Stimulated activated CD4-positive, alpha-beta T cell treated with anti-CD3 and anti-CD28 coated beads, Interleukin-15, amount 100 ng/mL, for 1 hour (primary cell): ENCODE measurements at places on chromosomes 3 and 15.

DNA sequence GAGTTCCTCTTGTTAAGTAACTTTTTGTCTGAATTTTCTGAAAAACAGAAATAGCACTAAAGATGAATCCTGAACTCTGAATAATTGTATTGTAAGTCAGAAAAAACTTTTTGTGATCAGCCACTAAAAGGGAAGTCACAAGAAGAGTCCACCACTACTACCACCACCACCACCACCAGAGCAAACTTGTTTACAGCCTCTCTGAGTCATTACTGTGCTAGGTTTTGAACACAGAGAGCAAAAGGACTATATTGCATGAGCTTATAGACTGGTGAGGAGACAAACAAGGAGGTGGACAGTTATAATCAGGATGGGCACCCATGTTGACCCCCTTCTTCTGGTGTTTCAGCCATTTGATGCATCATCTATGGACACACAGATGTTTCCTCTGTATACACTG lies 141.7 kb downstream of the IL5RA start:
- no peak for DNase-seq

DNA sequence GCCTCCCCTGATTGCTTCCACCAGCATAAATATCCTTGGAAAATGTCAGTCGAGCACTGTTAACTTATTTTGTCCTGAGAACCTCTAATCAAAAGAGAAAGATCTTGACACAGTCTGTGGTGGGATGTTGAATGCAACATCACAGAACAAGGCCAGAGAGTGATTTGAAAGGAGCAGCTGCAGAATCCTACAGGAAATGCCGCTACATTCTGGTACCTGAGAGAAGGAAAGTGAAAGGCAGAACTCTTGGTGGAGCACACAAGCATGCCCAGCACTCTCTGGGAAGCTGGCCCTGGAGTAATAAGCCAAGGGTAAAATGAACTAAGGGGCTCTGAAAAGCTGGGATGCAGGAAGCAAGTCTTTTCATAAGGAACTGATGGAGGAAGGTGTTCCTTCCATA lies 75.8 kb downstream of the CBLB start:
- DNase-seq = no peak

DNA sequence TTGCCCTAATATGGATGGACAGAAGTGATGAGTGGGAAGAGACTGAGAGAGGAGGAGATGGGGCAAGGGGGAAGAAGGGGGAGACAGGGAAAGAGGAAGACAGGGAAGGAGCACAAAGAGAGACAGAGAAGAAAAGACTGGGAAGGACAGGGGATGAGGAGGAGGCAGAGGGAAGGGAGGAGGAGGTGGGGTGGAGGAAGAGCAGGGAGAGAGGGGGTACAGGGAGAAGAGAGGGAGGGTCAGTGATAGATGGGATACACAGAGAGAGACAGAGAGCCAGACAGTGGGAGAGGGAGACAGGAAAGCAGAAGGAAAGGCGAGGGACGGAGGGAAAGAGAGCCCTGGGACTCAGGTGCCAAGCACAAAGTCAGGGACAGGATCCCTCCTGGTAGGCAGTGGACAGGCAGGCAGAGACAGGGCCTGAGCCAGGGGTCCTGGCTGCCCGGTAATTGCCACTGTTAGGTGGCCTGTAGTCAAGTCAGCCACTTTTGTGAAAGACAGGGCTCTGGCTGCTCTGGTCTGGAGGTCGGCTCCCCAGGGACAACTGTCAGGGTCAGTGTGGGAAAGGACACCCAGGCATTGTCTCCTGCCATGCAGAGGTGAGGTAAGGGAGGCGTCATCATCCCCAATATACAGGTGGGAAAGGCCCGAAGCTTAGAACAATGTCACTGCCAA lies 9.8 kb downstream of the VILL start:
- DNase-seq = no peak

- DNase-seq = no peak
Measured at GRCh38 chr15:42053914-42054313, 33.1 kb upstream of the PLA2G4E start.

GRCh38 chr3:194690501-194691372 lies 5.1 kb downstream of the FAM43A start:
- no peak for DNase-seq

GRCh38 chr3:187777331-187777941 lies 32.2 kb upstream of the BCL6 start:
- DNase-seq = no peak

- no peak for DNase-seq
Measured at GRCh38 chr3:33144433-33144832, 30.6 kb downstream of the CRTAP start.

DNA sequence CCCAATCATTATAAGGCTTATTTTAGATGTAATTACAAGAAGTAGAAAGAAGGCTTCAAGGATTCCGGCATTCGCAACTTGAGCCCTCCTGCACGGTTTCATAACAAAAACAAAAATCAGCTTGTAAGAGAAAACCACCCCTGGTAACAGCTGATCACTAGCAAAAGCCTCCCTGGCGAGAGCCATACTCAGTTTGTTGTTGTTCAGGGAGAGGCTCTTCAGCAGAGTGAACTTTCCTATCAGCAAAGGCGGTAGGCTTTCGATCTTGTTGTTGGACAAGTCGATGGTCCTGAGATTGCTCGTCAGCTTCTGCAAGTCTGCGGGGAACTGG lies 710 bp downstream of the LRRC57 start:
- no peak for DNase-seq

GRCh38 chr15:90209591-90209990 lies 8.5 kb downstream of the SEMA4B start:
- no peak for DNase-seq

DNA sequence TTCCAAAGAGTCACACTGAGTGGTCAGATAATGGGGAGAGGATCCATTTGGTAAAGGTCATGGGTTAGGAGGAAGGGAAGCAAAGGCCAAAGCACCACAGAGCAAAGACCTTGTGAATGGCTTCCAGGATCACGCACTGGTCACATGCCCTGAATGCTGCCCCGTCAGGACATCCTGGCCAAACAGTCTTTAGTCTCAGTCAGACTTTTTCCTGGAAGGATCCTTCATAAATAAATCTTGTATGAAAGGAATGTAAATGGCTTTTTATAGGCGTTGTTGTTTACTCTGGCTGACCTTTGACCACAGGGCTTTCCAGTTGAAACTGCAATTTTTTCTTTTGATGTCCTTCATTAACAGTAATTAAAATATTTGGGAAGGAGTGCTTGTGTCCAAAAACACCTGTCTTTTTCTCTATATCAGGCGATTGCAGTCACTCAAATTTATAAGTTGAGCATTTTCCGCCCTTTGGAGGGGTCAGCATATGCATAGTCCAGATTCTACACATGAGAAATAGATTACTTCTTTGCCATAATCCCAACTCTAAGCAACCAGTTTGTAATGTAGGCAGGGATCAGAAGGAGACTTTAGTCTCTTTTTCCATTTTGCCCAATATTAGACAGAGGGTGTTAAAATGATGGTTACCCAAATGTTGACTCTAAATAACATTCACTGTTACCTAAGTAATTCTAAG lies 48.4 kb downstream of the CHAC1 start:
- DNase-seq = no peak

- no peak for DNase-seq
Measured at GRCh38 chr15:63256433-63257274, 20.8 kb upstream of the APH1B start.

DNA sequence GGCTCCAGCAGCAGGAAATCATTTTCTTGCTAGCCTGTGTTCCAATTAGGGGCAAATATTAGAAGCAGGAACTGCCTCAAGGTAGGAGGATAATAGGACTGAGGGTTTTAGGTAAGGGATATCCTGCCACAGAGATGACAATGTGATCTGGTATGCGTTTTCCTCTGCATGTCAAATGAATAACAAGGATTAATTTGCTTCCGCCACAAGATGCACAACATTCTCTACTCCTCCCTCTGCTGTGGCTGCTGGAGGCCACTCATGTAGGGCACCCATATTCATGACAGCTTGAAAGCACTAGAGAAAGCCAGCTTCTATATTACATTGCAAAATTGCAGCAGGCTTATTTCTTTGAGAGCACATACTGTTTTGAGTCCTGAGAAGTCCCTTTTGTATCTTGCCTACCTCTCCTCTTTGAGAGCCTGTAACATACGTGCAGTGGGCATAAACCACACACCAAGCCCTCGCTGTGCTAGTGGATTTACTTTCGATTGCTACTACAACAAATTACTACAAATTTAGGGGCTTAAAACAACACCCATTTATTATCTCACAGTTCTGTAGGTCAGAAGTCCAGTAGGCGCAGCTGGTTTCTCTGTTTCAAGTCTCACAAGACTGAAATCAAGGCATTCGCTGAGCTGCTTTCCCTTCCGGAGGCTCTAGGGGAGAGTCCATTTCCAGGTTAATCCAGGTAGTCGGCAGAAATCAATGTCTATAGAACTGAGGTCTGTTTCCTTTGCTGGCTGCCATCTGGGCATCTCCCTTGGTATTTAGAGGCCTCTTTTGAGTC lies 5.9 kb upstream of the CD47 start:
- no peak for DNase-seq

- DNase-seq = no peak
Measured at GRCh38 chr3:59513570-59513969, 463.7 kb upstream of the CFAP20DC start.

- no peak for DNase-seq
Measured at GRCh38 chr3:140285380-140285779, 350.4 kb downstream of the CLSTN2 start.

DNA sequence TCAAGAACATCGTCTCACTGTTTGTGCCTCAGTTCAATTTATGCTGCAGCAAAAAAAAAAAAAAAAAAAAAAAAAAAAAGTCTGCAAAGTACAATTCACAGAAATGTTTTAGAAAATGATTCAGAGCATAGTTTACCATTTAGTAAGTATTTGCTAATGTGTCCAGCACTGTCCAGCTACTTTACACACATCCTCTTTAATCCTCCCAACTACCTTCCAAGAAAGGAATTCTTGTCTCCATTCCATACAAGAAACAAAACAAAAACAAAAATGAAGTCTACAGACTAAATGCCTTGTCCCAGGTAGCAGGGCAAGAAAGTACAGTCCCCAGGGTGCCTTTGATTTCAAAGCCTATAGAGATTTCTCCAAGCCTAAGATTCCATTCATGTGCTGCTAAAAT lies 38.9 kb upstream of the SNTN start:
- DNase-seq = no peak

GRCh38 chr3:42014921-42015533 lies 53.1 kb upstream of the ULK4 start:
- DNase-seq = no peak

- DNase-seq = no peak
Measured at GRCh38 chr3:22887664-22888291, 315.3 kb upstream of the UBE2E2 start.

- DNase-seq = no peak
Measured at GRCh38 chr3:183295211-183295610, 42.2 kb downstream of the B3GNT5 start.

DNA sequence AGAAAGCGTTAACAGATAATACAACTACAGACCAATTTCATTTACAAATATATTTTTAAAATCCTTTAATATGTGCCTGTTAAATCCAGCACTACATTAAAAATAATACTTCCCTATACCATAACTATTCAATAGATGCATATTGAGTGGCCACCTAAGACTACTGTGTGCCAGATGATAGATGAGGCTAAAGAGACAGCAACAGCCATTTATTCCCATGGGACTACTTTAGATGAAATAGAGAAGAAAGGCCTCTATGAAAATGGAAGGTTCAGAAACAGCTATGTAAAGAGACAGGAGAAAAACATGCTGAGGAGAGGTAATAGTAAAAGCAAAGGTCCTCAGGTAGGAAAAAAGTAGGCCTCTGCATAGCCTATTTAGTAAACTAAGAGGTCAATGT lies 358.1 kb downstream of the ULK4 start:
- DNase-seq = no peak

DNA sequence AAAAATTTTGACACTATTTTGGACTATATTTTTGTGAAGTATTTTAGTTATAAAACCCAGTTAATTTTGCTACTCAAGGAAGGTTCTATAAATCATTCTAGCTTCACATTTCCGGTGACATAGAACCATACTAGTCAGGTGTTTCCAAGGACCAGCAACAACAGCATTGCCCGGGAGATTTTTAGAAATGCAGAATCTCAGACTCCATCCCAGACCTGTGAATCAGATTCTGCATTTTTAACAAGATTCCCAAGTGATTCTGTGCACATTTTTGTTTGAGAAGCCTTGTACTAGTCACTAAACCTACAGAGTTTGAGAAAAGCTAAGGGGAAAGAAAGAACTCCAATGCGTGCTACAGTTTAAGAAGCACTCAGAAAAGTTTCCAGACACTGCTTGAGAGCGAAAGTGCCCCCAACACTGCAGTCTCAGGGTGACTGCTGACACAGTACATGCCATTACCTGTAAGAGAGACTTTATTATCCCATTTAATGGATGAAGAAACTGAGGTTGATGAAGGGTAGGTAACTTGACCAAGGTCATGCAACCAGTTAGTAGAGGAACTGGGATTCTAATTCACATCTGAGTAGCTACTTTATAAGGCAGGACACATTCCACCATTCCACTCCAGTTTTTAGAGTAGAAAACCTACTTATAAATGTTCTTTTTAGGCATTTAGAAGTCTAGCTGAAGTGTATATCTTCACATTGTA lies 49.7 kb upstream of the USP3 start:
- no peak for DNase-seq

GRCh38 chr3:113741086-113741485 lies 5.0 kb downstream of the NAA50 start:
- no peak for DNase-seq

- no peak for DNase-seq
Measured at GRCh38 chr3:47859956-47860605, 57.1 kb downstream of the DHX30 start.

GRCh38 chr15:66932634-66933024 lies 132.8 kb upstream of the SMAD3 start:
- no peak for DNase-seq

- no peak for DNase-seq
Measured at GRCh38 chr3:129404610-129405009, 23.8 kb downstream of the EFCAB12 start.

DNA sequence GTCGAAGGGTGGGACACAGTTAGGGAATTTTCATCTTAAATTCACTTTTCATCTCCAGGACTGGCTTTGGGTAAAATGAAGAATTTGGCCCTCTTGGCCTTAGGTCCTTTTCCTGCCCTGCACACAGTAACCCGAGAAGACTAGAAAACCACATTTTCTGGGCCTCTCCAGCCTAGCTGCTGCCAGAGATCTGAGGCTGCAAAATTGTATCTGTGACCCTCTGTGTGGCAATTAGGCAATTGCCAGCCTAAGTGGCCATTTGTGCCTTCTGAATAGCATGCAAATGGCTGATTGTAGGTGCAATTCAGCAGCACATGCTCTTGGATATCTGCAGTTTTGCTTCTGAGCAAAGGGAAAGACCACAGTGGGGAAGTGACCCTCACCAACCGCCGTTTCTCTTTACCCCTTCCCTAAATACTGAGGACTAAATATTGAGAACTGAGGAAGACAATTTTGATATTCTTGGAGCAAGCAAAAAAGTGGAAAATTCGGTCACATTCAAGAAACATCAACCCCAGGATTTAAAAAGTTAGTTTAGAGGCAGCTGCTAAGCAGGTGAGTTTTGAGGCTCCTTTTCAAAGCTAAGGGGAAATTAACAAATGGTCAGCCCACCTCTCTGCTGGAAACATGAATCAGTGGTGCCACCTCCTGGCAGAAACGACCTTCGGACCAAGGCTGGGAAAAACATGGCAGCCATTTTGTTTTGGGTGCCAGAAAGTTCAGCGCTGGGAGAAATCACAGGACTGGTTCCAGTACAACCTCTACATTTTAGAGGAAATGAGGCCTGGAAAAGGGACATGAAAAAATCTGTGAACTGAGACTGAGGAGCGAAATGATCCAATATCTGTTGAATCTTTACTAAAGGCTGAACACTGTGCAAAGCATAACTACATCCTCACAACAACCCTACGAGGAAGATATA lies 56.6 kb upstream of the PRTG start:
- no peak for DNase-seq

- DNase-seq = no peak
Measured at GRCh38 chr3:14791343-14791945, 27.3 kb upstream of the FGD5 start.
